Activated naive CD4-positive, alpha-beta T cell (primary cell): ENCODE measurements at places on chromosomes 7 and 10.

DNA sequence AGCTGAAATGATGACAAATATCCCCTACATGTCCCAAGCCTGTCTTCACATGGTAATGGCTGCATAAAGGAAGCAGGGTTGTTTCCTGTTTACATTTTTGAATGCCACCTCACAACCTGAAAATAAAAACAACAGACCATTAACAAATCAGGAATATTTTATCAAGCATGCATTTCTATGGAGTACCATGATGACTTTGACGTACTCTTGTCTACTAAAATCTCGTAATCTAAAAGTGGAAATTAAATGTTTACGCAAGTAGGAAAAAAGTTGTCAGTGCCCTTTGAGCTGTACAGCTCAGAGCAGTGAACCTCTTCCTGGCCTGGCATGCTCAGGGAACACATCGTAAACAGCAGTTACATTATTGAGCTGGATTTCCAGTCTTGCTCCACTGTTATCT, 194.1 kb downstream of the INHBA start:
- DNase-seq, result no peak

DNA sequence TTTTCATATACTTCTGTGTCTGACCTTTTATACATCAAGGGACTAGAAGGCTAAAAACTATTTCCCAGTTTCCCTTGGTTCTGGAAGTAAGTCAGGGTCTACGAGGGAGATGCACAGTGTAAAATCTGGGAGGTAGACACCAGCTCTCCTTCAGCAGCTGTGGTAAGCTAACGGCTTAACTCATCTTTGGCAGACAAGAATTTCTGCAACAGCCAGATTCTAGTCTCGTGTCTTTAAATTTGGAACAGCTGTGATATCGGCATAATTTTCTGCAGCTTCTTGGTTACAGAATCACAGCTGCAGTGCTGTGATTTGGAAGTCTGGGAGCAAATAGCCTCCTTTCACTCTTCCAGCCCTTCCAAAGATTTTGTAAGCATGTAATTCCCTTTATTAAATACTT, 37.4 kb upstream of the ABCB4 start:
- DNase-seq, result no peak

- no peak for DNase-seq
These were observed 442.4 kb downstream of the TYW1 start for GRCh38 chr7:67438913-67439505.

DNA sequence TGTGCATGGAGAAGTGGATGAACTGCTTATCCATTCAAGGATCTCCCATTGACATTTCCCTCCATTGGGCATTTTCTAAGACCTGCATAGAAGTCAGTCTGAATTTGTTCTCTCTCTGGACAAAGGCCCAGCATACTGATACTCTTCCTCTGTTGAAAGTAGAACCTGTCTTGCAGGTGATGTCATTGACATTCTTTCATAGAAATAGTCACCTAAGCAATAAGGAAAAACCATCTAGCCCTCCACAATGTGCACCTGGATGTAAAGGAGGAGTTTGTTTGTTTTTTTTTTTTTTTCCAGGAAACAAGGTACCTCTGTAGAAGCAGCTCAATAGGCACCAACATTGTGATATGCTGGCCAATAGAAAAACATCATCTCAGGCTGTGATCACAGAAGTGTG, 150.4 kb downstream of the DPY19L1 start:
- DNase-seq, result no peak

- DNase-seq, result no peak
These were observed 544.3 kb downstream of the TCERG1L start for GRCh38 chr10:130767116-130767730.

- DNase-seq, result no peak
These were observed 242.5 kb downstream of the REEP3 start for GRCh38 chr10:63763744-63764143.

DNA sequence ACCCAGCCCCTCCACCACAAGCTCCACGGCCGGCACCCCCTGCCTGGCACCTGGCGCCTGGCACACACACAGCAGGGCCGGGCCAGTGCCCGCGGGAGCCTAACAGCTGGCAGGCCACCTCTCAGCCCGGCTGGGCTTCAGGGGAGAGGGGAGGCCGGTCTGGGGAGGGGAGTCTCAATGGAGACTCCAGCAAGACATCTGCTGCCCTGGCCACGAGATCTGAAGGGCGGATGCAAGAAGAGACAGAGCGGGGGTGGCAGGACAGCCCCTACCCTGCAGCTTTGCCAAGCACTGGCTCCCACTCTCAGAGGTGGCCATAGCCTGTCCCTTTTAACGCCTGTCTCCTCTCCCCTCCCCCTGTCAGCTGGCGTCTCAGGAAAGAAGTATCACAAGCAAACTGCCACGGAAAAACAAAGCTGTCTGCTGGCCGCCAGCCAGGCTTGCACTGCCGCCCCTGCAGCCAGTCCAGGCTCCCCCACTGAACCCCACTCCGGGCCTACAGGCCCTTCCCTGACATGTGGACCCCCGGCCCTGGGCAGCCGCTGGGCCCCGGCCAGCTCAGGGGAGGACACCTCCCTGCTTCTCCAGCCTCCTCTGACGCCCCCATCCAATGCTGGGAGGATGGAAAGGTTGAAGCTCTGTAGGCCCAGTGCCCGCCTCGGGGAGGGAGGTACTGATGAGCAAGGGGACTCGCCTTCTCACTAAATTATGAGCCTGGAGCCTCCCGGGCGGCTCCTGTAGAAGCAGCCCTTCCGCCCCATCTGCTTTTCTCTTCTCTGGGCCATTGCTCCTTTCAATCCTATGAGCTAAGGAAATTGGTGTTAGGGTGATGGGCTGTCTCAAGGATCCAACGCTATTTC, 178.4 kb downstream of the ARHGAP12 start:
- no peak for DNase-seq

GRCh38 chr10:84140036-84140379, 699 bp downstream of the GHITM start:
- DNase-seq, result no peak

DNA sequence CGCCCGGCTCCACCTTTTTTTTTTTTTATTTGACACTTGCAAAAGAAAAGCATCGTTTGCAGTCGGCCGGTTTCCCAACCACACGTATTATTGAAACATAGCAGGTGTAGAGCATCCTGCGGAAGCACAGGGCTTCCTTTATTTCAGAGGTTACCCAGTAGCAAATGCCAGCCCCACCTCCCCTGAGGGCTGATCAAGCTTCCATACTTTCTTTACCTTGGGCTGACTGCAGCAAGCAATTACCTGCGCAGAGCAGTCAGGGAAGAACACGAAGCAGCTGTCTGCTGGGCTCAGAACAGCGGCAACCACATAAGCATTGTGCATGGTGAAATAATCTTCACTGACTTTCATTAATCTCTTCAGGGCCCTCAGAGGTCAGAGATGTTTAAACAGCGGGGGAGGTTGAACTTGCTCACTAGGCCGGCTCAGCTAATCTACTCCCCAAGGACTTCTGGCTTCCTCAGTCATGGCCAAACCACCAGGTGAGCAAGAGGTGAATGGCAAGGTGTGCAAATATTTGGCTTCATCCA, 784.7 kb upstream of the AUTS2 start:
- DNase-seq, result no peak

GRCh38 chr7:102439963-102440795, 6.8 kb downstream of the ORAI2 start:
- DNase-seq, result no peak

- DNase-seq, result no peak
These were observed 9.6 kb upstream of the C10orf105 start for GRCh38 chr10:71729161-71729636.

DNA sequence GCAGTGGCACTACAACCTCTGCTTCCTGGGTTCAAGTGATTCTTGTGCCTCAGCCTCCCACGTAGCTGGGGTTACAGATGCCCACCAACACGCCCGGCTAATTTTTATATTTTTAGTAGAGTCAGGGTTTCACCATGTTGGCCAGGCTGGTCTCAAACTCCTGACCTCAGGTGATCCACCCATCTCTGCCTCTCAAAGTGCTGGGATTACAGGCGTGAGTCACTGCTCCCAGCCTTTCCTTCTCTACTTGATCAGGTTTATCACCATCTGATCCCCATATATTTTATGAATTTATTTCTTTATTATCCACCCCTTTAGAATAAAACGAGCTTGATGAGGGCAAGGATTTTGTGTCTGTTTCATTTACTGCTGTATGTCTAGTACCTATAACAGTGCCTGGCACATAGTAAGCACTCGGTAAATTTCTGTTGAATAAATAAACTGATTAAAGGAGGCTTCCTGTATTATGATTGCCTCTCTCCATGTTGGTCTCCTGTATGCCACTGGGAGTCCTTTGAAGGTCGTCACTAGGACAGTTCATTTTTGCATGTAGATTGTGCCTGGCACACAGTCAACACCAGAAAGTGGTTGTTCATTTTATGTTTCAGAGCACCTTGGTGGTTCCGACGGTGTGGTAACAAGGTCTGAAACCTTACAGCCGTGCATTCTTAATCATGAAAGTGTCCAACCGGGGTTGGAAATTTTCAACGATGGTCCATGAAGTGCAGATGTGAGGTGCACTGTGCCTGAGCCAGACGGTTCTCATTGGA, 9.6 kb upstream of the EIF3A start:
- DNase-seq, result no peak

DNA sequence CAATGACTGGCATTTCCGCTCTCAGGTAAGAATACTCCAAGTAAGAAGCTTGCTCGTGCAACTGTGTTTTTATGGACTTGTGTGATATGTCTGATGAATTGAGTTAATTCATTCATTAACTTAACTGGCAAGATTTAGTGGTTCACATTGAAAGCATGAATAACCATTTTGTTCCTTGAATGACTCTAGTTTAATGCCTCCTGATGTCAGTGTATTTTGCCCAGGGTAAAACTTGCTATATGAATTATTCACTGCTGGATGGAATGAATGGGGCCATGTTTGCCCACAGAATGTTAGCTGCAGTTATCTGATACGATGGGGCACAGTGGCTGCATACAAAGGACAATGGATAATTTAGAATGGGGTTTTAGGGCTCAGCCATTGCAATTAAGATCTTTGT, 124.1 kb downstream of the ZNF365 start:
- DNase-seq, result no peak

DNA sequence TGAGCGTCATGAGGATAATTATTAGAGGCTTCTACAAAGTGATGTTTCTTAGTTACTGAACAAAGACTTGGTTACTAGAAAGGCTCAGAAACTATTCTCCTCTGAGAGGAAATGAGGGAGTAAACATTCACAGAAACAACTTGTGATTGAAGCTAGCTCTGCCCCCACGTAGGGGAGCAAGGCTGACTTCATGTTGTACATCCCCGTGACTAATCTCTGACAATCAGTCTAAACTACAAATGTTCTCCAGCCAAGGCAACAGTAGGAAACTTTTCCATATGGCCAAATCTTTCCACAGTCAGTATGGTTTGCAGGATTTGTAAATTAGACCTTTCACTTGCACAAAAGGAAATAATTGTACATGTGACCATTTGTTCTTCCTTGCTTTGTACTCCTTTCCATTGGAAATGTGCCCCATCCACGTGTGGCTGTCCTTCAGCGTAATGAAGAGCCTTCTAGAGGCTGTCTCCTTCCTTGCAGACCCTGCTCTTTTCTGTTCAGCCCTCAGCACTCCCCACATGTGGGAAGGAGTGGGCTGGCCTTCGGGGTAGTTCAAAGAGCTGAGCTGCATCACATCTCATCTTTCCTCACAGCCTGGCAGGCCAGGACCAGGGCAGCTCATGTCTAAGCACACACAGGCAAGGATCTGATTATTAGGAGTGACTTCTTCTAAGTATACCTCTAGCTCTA, 93.5 kb downstream of the PCGF5 start:
- no peak for DNase-seq

DNA sequence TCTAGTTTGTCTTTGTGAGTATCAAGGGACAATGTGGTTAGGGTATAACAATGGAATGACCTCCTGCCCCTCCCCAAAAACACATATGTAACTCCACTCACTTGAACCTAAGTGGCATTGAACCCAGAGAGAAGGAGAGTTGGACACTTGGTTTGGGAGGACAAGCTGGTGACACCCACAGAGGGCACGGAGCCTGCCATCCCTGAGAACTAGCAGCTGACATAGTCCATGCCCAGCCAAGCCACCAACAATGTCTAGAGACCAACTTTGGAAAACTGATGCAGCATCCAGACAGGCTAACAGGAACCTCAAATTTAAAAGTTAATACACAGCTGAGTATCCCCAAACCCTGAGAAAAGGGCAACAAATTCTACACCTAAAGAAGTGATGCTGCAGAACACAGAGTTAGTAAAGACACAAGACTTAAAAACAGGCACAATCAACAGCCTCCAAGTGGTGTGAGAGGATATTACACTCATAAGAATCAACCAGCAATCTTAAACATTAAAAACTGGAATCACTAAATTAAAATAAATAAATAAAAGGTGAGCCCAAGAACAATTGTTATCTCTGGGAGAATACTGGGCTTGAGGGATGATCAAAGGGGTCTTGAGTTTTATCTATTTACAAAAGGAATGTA, 27.2 kb downstream of the NUDCD3 start:
- no peak for DNase-seq

DNA sequence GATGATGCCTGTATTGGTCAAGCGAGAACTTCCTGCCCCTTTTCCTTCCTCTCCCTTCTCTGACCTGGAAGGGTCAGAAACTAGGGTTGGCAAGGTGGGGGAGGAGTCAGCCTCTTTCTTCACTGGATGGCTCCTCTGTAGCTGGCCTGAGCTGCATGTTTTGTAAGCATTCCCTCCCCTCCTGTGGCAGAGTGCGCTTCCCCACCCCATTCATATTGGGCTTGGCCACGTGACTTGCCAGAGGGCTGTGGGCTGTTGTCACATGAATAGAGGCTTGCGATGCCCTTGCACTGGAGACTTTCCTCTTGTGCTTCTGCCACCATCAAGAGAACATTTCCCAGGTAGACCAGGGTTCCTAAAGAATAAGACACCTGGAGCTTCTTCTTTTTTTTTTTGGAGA, 111.3 kb upstream of the PODXL start:
- no peak for DNase-seq

- no peak for DNase-seq
These were observed 79.2 kb downstream of the GNAI1 start for GRCh38 chr7:80213814-80214213.

GRCh38 chr7:137324796-137325696, 18.5 kb downstream of the PTN start:
- no peak for DNase-seq

- DNase-seq, result no peak
These were observed 120.1 kb upstream of the GNAI1 start for GRCh38 chr7:80014511-80014910.

GRCh38 chr10:121631365-121632029, 33.3 kb upstream of the FGFR2 start:
- DNase-seq, result no peak

- DNase-seq, result no peak
These were observed 63.6 kb downstream of the ZRANB1 start for GRCh38 chr10:125005312-125006187.

GRCh38 chr10:123140983-123141390, 5.2 kb downstream of the HMX3 start:
- DNase-seq, result no peak

DNA sequence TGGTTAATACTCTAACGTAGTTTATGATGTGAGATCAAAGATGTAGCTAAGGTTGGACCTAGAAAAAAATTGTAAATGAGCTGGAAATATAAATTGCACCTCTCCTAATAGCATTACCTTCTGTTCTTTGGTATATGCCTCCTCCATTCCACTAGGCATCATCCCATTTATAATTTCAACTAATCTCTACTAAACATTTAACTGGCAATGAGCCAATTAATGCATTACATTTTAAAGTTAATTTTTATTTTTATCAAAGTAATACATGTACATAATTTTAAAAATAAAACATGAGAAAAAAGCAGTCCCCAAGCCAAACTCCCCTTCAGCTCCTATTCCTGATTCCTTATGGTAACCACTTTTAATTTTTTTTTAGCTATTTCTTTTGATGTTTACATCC, 35.1 kb upstream of the SKAP2 start:
- no peak for DNase-seq

- DNase-seq, result no peak
These were observed 120.1 kb downstream of the ARHGAP12 start for GRCh38 chr10:31808258-31809218.
